ENCODE measurements at places on chromosomes 5 and 9. TPM values are rescaled to one million over a fixed set of nuclear protein-coding genes. Genes with fewer than 3 reads are reported as not detected.

The ECSCR gene
- total RNA-seq: 48.8 TPM

The EGFLAM gene
- 2.4 TPM for total RNA-seq

- DNase-seq: peak; percentile 32
Observed at GRCh38 chr5:179343719-179344430, 1.4 kb downstream of the ADAMTS2 start.

The SHOC1 gene
- 0.15 TPM for total RNA-seq

GRCh38 chr5:13250464-13251291, 693.8 kb downstream of the DNAH5 start:
- no peak for DNase-seq

The DPP7 gene
- total RNA-seq: 190 TPM

GRCh38 chr9:87716141-87716540, 9.8 kb upstream of the CTSL start:
- no peak for DNase-seq

GRCh38 chr9:75000835-75001234, 27.3 kb downstream of the CARNMT1 start:
- DNase-seq: no peak

- DNase-seq: no peak
Observed at GRCh38 chr5:76521240-76521758, 101.9 kb downstream of the F2RL2 start.

- DNase-seq: no peak
Observed at GRCh38 chr5:34676416-34676815, 20.3 kb downstream of the RAI14 start.

GRCh38 chr5:154878642-154879335, 20.4 kb downstream of the CNOT8 start:
- no peak for DNase-seq

The VCAN gene
- 133 TPM for total RNA-seq

GRCh38 chr5:90398726-90399125, 10.8 kb downstream of the CETN3 start:
- no peak for DNase-seq

DNA sequence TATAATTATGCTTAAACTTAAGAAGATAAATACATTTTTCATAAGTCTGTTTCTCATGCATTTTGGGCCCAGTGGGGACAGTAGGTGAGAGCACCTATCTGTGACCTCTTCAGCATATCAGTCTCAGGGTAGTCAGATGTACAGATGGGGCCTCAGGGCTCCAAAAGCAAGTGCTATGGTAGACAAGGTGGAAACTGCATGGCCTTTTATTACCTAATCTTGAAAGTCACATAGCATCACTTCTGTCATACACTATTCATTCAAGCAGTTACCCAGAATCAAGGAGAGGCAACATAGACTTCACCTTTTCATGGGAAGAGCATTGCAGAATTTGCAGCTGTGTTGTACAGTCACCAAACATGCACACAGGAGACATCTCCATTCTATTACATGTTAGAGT, 94.8 kb downstream of the SV2C start:
- DNase-seq: no peak

The TENT4A gene
- 24.1 TPM for total RNA-seq

DNA sequence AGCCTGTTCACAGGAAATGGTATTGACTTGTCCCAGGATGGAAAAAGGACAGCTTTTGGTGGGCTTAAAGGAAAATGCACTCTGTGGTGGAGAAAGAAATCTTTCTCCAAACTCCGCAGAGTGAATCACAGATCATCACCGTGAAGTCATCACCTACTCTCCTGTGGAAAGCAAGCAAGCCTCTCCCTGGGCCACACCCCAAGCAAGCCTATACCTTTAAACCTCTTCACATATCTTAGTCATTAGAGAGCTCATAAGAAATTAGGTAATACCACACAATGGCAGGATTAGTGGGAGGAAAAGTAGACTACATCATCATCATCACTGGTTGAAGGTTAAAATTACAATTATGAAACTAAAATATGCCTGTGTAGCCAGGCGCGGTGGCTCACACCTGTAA, 23.2 kb downstream of the TLE1 start:
- DNase-seq: no peak

GRCh38 chr5:113205807-113206206, 229.0 kb downstream of the TSSK1B start:
- DNase-seq: no peak

The TMEM171 gene
- total RNA-seq: not detected

The ANKRD18B gene
- 0.65 TPM for total RNA-seq

- peak; percentile 63 for DNase-seq
Observed at GRCh38 chr9:81687521-81688261, 1.7 kb downstream of the TLE1 start.

DNA sequence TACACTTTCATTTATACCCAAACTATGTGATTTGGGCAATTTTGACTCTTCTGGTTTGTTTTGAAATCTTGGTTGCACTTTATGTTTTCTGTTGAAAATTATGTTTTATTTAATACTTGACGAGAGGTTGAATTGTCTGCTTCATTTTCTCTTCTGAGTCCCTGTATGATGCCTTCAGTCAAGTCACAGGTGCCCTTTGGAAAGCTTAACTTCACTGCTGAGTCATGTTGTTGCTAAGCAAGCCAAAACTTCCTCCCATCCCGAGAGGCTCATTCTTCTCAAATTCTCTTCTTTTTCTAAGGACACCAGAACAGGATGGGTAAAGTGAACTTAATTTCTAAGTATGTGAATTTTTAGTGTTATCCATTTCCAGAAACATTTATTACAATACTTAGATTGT, 455.3 kb upstream of the PTGER4 start:
- DNase-seq: no peak

The PCDHGB1 gene
- 1.8 TPM for total RNA-seq

DNA sequence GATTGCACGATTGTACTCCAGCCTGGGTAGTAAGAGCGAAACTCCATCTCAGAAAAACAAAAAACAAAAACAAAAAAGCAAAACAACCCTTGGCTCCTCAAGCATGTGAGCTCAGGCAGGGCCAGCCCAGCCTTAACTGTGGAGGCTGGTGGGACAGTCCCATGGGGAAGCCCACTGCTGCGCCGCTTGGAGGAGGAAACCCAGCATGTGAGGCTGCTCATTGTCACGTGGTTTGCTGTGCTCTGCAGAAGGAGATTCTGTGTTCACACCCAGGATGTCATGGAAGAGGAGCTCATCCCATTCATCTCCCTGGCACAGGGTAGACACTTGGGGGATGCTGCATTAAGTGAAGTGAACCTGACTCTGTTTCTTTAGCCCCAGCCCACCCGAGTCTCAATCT, 4.0 kb downstream of the ZBED3 start:
- DNase-seq: no peak

The SPATA31A7 gene
- not detected for total RNA-seq

- DNase-seq: no peak
Observed at GRCh38 chr5:105638437-105638836, 2032.3 kb downstream of the EFNA5 start.

DNA sequence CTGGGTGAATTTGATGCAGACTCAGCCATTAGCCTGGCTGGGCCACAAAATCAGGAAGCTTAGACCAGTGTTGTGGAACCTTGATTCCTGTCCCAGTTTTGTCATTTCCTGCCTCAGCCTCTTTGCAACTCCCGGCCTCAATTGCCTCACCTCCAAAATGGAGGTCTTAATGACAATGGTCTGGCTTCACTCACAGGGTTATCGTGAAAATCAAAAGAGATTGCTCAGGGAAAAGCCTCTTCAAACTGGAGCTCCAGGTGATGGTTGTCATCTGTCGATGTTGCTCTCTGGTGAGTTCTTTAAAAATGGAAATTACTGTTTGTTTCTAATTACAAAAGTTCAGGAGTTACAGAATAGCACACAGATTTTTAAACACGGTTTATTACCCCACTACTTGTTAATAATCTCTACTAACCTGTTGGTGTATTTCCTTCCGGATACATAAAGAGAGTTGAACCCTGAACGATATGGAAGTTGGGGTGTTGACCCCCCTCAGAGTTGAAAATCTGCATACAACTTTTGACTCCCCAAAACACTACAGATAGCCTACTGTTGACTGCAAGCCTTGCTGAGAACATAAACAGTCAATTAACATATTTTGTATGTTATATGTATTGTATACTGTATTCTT, 109.9 kb upstream of the CPEB4 start:
- peak; percentile 51 for DNase-seq

GRCh38 chr5:166245556-166245955, 2045.9 kb upstream of the WWC1 start:
- DNase-seq: no peak

- no peak for DNase-seq
Observed at GRCh38 chr9:130660326-130660682, 4.1 kb upstream of the PRDM12 start.

- DNase-seq: no peak
Observed at GRCh38 chr5:136620016-136620419, 254.7 kb upstream of the TRPC7 start.

GRCh38 chr5:168177831-168178450, 113.5 kb upstream of the WWC1 start:
- no peak for DNase-seq

The GLDC gene
- 0.77 TPM for total RNA-seq

- DNase-seq: no peak
Observed at GRCh38 chr9:8693464-8693863, 893.9 kb upstream of the DMAC1 start.

The GLRA1 gene
- not detected for total RNA-seq

DNA sequence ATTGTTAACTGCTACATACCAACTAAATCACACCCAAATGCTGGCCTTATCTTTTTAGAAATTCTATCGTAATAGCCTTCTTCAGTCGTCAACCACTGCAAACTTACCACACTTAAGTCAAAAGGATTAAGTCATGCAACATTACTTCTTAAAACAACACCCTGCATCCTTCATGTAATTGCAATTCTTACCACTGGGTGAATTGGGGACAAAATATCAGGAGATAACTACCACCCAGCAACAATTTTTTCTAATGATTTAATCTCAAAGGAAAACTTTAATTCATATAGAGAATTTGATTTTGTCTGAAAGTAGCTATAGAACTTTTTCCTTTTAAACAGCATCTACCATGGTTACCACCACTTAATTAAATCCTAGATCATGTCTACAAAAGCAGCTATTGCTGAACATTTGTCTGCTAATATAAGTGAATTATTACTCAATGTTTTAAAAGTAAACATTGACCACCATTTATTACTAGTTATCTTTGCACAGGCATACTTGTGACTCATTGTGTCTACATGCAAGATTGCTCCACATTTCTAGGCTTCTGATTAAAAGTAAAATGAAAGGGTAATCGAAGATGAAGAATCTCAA, 10.5 kb downstream of the MLLT3 start:
- DNase-seq: no peak

DNA sequence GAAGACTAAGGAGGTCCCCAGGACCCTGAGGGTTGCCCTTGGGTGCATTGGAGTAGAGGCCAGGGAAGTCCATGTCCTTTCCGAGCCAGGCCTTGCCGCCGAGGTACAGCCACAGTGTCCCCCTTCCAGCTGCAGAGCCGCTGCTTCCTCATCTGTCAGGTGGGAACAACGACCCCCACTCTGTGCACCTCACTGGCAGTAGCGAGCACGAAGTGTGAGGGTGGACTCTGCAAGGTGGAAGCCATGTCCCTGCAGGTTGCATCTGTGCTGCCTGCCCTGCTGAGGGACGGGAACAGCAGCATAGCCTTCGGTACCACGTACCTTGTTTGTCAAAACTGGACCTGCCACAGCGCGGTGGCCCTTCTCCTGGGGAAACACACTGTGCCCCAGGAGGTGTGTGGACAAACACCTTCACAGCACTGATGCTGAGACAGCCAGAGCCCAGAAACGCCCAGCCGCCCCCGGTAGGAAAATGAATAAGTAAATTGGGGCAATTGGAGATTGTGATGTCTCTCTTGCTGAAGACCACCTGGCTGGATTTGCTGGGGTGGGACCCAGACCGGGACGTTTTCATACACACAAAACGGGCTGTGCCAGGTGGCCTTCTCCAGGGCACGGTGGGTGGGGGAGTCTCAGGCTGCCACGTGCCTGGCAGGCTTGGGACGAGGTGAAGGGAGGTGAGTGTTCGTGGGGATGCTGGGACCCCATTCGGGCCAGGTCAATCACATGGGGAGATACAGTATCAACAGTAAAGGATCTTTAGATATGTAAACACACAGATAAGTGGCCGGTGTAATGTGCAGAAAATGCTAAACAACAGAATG, 157.3 kb downstream of the RXRA start:
- peak; percentile 39 for DNase-seq

GRCh38 chr9:131010482-131011273, 1.7 kb downstream of the LAMC3 start:
- no peak for DNase-seq

The SPOCK1 gene
- total RNA-seq: 8.4 TPM

The PRRX2 gene
- 2.5 TPM for total RNA-seq

The TMEM141 gene
- total RNA-seq: 57.2 TPM

- no peak for DNase-seq
Observed at GRCh38 chr5:102971676-102972293, 148.2 kb downstream of the GIN1 start.

- DNase-seq: no peak
Observed at GRCh38 chr5:149745212-149745942, 15.3 kb downstream of the PPARGC1B start.

GRCh38 chr5:167389537-167389936, 901.9 kb upstream of the WWC1 start:
- DNase-seq: no peak

The DNAJC21 gene
- 49.4 TPM for total RNA-seq

- no peak for DNase-seq
Observed at GRCh38 chr9:92483627-92484545, 1.6 kb upstream of the ASPN start.

DNA sequence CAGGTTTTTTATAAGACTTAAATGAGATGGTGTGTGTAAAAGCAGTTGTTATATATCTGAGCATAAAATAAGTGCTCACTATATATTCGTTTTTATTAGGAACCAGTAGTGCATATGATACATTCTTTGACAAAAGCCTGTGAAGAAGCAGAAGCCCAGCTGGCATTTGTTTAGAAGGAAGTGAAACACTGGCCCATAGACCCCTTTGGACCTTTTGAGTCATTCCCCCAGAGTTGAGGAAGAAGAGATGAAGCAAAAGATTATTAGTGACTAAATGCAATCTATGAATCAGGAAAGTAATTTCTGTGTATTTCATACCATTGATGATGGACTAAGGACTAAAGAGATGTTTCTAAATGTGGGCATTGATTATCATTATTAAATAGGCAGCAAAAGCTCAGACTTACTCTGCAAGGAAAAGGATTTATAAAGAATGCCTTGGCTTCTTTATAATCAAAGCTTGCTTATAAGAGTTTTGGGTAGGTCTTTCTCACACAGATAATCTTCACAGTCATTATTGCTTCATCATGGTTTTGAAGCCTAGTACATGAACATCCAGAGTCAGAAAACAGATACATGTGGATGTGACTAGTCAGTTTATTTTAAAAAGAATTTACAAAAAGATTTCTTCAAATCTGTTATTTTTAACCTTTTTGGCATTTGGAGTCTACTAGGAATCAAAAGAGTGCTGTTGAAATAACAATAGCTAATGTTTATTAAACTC, 16.9 kb upstream of the FER start:
- DNase-seq: no peak

The CDH6 gene
- total RNA-seq: 7.2 TPM

Measured in lower lobe of right lung (tissue), 2 donors.